ENCODE measurements at places on chromosomes 12 and 14. TPM values are rescaled to one million over a fixed set of nuclear protein-coding genes. Genes with fewer than 3 reads are reported as not detected.

MAP3K9 gene
- 5.9 TPM for total RNA-seq

MAP1LC3B2 gene
- total RNA-seq: 0.73 TPM

DNA sequence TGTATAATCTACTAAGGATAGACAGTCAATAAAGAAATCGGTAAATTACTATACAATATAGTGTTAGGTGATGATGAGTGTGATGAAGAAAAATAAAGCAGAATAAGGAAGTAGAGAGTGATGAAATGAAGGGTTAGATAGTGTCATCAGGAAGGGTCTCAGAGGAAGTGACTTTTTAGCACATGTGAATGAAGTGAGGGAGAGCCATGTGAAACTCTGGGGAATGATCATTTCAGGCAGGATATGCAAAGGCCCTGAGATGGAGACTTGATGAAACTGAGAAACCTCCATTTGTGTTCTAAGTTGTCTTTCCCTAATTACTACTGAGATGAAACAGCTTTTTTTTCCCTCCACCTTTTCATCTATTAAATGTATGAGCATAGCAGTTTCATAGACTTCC, 19.4 kb upstream of the GNPTAB start:
- DNase-seq: no peak

DNA sequence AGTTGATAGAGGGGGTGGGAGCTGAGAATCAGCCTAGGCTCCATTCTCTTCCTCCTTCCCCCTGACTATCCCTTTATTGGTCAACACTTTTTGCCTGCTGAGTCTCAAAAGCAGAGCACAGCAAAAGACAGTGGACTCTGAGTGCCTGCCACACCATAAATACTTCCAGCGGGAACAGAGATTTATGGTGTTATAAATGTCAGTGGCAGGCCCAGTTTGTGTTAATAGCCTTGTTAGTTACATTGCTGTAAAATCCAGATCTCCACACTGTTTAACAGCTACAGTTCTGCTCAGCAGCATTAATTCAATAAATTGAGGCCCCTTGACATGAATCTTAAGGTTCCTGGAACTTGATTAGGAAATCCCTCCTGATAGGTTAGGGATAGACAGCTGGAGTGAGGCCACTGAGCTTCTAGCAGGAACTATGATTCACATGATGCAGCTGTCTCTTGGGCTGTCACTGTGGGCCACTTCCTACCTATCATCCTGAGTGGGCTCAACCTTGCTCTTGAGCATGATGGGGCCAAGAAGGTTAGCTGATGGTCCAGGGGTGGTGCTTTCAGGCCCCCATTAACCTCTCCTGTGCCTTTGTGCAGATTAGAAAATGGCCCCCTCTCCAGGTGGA, 295.2 kb upstream of the SRRM4 start:
- DNase-seq: no peak

DNA sequence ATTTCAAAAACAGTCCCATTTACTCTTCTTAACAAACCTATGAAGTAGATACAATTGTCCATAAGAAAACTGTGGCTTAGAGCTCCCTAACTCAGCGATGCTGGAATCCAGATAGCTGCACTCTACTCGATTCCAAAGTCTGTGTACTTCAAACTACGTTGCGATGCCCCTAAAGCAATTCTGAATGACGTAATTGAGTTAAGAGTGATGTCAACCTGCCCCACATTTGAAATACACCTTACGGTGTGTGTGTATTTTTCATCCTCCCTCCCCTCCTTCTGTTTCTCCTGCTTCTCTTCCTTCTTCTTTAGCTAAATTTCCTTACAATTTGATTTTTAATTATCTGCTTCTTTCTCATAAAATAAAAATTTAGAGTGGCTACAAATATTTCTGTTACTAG, 31.9 kb upstream of the RAP1B start:
- DNase-seq: no peak

GRCh38 chr12:32482226-32482625, 82.9 kb downstream of the FGD4 start:
- DNase-seq: no peak
